ENCODE measurements at places on chromosomes 11 and 22.

- DNase-seq: no peak
These were observed 68.3 kb downstream of the ARHGEF12 start for GRCh38 chr11:120404495-120404894.

DNA sequence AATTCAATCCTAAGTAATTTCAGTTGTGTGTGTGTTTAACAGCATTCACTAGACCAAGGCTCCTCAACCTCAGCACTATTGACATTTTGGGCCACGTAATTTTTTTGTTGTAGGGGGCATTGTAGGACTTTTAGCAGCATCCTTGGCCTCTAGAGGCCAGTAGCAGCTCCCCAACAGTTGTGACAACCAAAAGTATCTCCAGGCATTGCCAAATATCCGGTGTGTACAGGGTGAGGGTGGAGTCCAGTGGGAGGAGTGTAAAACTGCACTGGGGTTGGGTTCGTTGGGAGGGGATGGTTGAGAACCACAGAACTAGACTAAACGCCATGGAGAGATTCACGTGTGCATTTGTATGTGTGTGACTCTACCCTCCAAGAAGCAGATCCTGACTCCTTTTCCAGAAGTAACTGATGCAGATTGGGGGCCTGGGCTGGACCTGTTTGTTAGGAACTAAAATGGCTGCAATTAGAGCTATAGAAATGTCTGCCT, 5.9 kb upstream of the PHF21A start:
- peak; percentile 83 for DNase-seq

GRCh38 chr11:2929950-2930703, 907 bp upstream of the PHLDA2 start:
- DNase-seq: peak; percentile 38

DNA sequence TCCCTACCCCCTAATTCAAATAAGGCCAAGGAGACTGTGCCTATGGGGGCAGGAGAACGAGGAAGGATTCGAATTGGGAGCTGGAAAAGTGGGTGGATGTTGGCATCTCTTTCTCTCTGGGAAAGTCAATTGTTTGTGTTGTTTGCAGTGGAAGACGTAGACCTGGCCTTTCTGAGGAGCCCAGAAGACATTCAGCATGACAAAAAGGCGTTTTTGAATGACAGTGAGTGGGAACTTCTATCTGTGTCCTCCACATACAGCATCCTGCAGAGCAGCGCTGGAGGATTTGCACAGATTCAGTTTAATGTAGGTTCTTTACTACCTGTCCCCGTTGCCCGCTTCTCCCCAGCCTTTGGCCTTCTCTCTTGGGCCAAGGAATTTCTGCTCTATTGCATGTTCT, 28.2 kb downstream of the HTR3B start:
- DNase-seq: no peak

- DNase-seq: no peak
These were observed 6.2 kb downstream of the KDM4F start for GRCh38 chr11:95055283-95055897.

DNA sequence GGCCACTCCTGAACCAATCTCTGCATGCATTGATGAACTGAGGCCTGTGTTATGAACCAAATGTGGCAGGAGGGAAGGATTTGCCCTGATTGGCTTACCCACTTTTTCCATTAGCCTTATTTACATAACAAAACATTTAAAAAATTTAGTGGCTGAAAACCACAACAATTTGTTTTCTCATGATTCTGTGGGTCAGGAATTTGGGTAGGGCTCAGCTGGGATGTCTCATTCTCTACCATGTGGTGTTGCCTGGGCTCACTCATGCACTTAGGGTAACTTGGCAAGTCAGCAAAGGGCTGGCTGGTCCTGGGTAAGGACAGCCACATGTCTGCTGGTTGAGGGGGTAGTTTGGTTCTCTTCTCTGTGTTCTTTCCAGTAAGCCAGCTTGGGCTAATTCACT, 35.1 kb upstream of the CYP2R1 start:
- DNase-seq: no peak

DNA sequence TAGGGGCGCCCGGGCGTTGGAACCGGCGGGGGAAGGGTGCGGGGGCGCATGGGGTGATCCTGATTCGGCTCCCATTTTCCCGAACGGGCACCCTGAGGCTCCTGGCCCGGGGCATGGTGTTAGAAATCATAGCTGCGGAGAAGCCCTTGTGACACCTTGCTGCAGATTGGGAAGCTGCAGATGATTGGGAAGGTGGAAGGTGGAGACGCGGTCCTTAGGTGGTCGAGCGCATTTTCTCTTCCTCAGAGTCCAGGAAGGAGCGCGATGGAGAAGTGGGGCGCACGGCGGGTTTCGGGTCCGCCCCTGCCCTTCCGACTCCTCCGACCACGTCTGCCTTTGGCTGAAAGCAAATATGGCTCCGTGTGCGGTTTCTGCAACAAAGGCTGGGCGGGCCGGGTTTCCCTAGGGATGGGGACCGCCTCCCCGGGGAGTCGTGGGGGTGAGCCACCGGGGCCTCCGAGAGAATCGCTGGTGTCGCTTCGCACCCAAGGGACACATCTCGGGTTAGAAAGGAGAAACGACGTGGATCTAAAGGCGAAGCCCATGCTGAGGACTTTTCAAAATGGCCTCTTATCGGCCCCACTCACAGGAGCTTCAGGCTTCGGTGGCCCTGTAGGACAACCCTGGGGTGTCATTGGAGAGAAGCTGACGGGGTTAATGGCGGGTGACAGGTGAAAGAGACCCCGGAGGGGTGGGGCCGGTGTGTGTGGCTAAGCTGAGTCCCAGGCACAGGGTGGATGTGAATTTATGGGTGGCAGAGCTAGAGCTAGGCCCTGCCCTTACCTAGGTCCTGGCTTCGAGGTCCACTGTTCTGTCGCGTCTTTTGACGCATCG, 707 bp upstream of the FTH1 start:
- DNase-seq: peak; percentile 85

- DNase-seq: peak; percentile 45
These were observed 101.9 kb downstream of the WT1 start for GRCh38 chr11:32333320-32333991.

DNA sequence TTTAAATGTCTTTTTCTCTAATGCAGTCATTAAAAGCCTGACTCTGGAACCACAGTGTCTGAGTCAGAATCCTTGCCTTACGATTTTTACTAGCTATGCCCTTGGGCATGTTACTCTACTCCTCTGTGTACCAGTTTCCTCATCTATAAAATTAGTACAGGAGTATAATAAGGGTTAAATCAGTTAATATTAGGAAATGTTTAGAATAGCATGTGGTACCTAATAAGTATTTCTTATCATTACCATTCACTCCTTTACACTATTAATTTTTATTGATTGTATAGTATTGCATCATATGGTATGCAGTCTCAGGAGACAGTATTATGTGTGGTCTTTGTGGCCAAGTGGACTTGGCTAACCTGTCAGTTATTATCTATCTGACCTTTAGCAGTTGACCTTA, 68.2 kb downstream of the METTL15 start:
- no peak for DNase-seq

DNA sequence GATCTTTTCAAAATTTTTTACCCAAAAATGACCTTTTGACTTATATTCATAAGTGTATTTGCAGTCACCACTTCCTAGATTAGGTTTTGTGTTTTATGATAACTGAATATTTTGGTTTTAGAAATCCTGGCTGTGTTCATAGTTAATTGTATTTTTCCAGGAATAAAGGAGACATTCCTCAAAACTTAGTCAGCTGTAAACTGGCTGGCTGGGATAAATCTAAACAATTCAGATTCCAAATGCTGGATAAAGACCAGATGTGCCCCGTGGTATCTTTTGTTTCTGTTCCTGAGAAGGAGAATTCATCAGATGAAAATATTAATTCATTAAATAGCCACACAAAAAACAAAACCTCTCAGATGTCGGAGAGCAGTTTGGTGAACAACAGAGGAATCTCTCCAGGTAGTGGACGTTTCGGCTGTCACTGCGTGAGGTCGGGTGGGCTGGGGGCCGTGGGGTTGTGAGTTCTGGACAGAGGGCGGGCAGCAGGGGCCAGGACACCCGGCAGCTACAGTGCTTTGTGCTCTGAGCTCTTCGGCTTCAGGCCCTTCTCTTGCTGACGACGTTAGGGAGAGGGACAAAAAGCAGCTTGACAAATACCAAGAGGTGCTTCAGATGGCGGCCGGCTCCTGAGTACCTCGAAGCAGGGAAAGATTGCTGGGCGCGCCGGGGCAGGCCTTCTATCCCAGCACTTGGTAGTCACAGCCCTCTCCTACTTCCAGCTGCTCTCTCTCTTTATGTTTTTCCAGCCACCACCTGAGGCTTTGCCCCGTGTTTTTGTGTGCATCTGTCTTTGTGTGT, 24.6 kb downstream of the MOV10L1 start:
- DNase-seq: no peak

- DNase-seq: peak; percentile 58
These were observed 873 bp downstream of the NCAPH2 start for GRCh38 chr22:50508897-50509296.

DNA sequence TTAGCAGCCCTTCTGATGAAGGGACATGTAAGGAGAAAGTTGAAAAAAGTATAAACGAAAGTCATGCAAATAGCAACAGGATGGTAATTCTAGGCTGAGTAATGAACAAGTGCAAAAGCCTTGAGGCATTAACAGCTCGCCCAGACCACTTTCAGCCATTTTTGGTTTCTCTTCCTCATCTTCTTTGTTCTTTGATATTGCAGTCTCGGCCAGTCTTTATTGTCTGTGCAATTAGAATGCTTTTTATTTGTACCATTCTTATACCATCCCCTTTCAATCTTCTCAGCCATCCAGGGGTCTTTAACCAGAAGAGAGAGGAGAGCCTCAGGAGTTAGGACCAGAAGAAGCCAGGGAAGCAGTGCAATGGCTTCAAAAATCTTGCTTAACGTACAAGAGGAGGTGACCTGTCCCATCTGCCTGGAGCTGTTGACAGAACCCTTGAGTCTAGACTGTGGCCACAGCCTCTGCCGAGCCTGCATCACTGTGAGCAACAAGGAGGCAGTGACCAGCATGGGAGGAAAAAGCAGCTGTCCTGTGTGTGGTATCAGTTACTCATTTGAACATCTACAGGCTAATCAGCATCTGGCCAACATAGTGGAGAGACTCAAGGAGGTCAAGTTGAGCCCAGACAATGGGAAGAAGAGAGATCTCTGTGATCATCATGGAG, 7.3 kb downstream of the TRIM34 start:
- DNase-seq: no peak

DNA sequence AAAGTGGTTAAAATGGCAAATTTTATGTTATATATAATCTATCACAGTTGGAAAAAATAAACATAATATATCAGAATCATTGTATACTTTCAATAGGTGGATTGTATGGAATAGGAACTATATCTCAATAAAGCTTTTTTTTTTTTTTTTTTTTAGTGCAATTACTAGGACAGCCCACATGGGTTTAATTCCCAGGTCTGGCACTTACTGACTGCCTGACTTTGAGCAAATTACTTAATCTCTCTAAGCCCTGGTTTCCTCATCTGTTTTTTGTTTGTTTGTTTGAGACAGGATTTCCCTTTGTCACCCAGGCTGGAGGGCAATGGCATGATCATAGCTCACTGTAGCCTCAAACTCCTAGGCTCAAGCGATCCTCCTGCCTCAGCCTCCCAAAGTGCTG, 26.1 kb upstream of the BAIAP2L2 start:
- no peak for DNase-seq

GRCh38 chr22:30121960-30122359, 41.7 kb downstream of the HORMAD2 start:
- no peak for DNase-seq

- no peak for DNase-seq
These were observed 7.7 kb downstream of the SLC25A18 start for GRCh38 chr22:17570851-17571631.

- no peak for DNase-seq
These were observed 135.6 kb upstream of the ZC3H12C start for GRCh38 chr11:109957601-109958000.

- DNase-seq: no peak
These were observed 6.2 kb downstream of the TAF6L start for GRCh38 chr11:62777389-62777788.

Measured in erythroblast (primary cell).